ENCODE measurements at places on chromosomes 1 and 21. TPM values are rescaled to one million over a fixed set of nuclear protein-coding genes. Genes with fewer than 3 reads are reported as not detected.

GRCh38 chr1:177945943-177946650, 23.8 kb downstream of the SEC16B start:
- H3K36me3 ChIP-seq: no peaks in the 10 kb centered on the region
- peak; percentile 45 for DNase-seq
- H3K4me1 ChIP-seq: no peaks in the 10 kb centered on the region
- H3K4me3 ChIP-seq: no peak overlapping the region
- no peak overlapping the region for H3K27ac ChIP-seq
- no peaks in the 10 kb centered on the region for H3K27me3 ChIP-seq

DNA sequence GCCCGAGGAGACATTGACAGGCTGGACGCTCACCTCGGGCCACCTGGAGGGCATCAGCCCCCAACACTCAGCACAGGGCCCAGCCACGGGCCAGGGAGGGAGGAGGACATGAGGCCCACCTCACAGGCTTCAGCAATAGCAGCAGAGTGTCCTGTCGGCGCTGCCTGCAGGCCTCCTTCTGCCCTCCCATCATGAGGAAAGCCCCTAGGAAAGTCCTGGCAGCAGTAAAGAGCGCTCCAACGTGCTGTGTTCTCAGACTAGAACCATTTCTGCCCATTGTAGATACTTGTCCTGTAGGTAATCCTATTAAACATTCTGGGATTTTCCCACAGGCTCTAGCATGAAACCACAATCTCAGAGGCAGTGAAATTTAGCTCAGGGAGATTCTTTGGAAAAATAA, 62.0 kb upstream of the GALNT2 start:
- peaks cover 2% of the 10 kb centered on the region for H3K27me3 ChIP-seq
- no peak for DNase-seq

GRCh38 chr1:75727571-75727970, 3.1 kb downstream of the ACADM start:
- DNase-seq: no peak
- H3K36me3 ChIP-seq: peaks cover 16% of the 10 kb centered on the region
- no peak overlapping the region for H3K4me3 ChIP-seq
- H3K27ac ChIP-seq: no peak overlapping the region
- H3K4me1 ChIP-seq: peaks cover 34% of the 10 kb centered on the region
- no peaks in the 10 kb centered on the region for H3K27me3 ChIP-seq

DNA sequence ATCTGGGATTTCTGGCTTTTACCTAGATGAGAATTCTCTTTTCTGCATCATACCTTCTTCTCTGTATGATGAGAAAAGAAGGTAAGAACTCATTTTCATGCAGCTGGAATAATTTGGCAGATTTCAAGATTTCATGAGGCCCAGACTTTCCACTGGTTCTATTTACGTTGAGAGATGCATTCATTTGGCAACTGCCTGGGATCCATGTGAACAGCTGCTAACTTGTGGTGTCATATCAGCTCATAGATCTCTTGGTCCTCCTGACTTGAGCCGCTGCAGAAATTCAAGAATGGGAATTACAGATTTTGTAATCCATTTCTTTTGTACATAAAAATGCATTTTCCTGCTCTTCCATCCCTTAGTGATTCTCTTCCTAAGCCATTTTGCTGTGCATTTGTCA, 17.1 kb upstream of the C1orf87 start:
- H3K36me3 ChIP-seq: no peaks in the 10 kb centered on the region
- no peaks in the 10 kb centered on the region for H3K4me1 ChIP-seq
- H3K27me3 ChIP-seq: peaks cover 2% of the 10 kb centered on the region
- no peak for DNase-seq
- H3K4me3 ChIP-seq: no peak overlapping the region
- H3K27ac ChIP-seq: no peak overlapping the region

DNA sequence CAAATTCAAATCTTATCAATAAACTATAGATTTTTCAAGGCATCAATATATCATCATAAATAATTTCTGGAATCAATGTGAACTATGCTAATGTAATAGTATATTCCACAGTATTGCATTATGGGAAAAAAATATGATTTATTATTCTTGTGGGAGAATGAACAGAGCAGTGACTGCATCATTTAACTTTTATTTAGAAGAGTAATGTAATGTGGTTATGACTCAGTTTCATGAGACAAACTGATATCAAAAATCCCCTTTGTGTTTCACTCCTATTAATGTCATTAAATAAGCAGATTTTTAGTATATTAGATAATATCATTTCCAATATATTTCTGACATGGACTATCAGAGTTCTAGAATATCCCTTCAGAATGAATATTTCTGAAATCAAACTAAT, 187.6 kb downstream of the LRRC40 start:
- H3K4me1 ChIP-seq: no peaks in the 10 kb centered on the region
- H3K4me3 ChIP-seq: no peak overlapping the region
- no peaks in the 10 kb centered on the region for H3K27me3 ChIP-seq
- DNase-seq: no peak
- no peaks in the 10 kb centered on the region for H3K36me3 ChIP-seq
- no peak overlapping the region for H3K27ac ChIP-seq

DNA sequence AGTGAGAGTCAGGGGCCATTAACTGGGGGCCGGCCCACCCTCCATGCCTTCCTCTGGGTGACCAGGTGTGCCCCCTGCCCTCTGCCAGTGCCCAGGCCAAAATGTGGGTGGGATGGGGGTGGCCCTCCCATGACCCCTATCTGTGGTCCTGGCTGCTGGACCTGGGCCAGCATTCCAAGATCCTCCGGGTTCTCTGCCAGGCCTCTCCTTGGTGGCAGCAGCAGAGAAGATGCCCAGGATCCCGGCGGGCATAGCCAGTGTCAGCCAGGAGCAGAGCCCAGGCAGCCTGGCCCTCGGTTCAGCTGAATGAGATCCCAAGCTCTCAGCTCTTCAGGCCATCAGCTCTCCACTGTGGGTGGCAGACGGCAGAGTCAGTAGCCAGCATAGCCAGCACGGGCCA, 31.3 kb upstream of the ACTRT2 start:
- no peaks in the 10 kb centered on the region for H3K4me1 ChIP-seq
- H3K27ac ChIP-seq: no peak overlapping the region
- no peak for DNase-seq
- no peaks in the 10 kb centered on the region for H3K27me3 ChIP-seq
- no peak overlapping the region for H3K4me3 ChIP-seq

DNA sequence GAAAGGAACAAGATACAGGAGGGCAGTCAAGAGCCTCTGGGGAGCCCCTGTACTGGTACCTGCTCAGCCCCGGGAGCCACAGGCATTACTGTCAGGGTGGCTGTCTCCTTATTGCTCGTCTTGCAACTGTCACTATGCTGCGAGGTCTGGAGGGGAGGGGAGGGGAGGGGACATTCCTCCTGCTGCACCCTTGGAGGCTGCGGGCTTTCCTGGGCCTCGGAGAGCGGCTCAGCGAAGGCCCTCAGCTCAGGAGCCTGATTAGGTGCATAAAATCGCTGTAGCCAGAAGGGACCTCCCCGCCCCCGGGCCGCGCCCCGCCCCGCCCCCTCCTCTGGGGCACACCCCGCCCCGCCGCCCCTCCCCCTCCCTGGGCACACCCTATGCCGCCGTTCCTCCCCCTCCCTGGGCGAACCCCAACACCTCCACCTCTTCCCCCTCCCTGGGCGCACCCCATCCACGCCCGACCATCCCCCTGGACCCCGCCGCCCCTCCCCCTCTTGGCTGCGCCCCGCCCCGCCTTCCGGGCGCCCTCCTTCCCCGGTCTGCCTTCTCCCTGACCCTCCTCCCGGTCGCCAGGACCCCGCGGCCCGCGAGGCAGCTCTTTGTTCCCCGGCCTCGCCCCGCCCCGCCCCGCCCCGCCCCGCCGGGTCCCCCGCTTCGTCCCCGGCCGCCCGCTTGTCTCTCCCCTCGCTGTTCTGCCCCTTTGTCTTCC, 35.5 kb downstream of the CACHD1 start:
- peaks cover 19% of the 10 kb centered on the region for H3K27me3 ChIP-seq
- H3K4me1 ChIP-seq: peaks cover 18% of the 10 kb centered on the region
- H3K27ac ChIP-seq: peak overlapping the region; percentile 75
- DNase-seq: peak; percentile 58

DNA sequence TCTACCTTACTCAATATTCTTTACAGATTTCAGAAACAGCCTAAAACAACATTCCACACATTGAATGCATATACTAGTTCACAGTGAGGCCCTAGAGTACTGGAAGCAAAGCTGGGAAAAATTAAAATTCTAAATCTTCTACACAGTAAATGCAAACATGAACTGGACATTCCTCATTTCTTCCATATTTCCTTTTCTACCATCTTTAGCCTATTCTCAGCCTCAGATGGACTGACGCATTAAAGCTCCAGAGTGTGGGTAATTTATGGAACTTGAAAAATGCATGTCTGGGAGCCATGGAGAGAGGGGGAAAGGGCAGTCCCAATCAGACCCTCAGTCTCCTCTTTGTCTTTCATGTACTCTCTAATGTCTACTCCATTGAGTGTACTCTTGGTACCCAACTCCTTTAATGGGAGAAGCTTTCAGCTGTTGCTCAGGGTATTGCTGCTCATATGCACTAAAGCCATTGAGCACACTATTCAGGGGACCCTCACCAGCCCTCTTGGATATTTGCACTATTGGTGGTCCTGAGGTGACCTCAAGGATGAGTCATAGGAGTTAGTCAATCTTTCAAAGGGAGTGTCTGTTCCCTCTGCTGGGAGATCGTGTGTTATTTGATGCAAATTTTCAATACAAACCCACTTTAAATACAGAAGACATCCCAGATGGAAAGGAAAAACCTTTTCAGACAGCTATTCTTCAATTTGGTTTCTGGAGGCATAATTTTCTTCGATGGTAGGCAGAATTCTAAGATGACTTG, 83.3 kb upstream of the KCNJ15 start:
- DNase-seq: no peak
- no peaks in the 10 kb centered on the region for H3K27me3 ChIP-seq
- H3K4me1 ChIP-seq: no peaks in the 10 kb centered on the region
- no peak overlapping the region for H3K27ac ChIP-seq
- H3K36me3 ChIP-seq: no peaks in the 10 kb centered on the region
- no peak overlapping the region for H3K4me3 ChIP-seq

Gene RSPO1
- not detected for total RNA-seq

Gene AQP10
- not detected for total RNA-seq

Gene HEYL
- not detected for total RNA-seq

Gene SMG5
- 68.1 TPM for total RNA-seq
